AG09319 (cell line): ENCODE measurements at places on chromosomes 4 and X.

DNA sequence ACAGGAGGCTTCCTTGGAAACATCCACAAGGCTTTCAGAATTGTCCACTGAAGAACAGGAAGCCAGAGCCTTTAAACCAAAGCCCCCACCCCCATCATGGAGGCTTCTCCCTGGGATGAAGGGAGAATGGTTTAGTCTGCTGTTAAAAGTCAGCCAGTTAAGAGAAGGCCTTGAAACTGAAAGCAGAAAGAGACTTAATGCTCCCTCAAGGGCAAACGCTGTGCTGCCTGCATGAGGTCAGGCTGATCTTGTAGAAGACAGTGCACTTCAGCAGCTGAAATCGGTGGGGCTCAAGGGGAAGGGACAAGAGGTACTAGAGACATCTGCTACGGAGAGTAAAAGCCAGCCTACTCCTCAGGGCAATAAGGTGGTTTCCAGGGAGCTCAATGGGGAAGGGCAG is 69.0 kb downstream of the HPRT1 start:
- no peak for DNase-seq

DNA sequence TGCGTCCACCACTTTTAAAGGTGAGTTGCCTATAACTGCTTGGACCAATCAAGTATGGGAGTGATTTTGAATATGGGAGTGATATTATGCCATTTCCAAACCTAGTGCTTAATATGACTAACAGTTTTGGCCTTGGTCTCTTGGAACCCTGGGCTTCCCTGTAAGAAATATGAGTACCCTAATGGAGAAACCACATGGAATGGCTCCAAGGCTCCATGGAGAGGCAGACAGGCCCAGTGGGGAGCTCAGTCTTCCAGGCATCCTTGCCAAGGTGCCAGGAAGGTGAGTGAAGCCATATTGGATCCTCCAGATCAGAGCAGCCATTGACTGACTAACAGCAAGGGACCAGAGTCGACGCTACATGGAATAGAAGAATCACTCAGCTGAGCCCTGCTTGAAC is 53.2 kb downstream of the MAML3 start:
- no peak for DNase-seq

DNA sequence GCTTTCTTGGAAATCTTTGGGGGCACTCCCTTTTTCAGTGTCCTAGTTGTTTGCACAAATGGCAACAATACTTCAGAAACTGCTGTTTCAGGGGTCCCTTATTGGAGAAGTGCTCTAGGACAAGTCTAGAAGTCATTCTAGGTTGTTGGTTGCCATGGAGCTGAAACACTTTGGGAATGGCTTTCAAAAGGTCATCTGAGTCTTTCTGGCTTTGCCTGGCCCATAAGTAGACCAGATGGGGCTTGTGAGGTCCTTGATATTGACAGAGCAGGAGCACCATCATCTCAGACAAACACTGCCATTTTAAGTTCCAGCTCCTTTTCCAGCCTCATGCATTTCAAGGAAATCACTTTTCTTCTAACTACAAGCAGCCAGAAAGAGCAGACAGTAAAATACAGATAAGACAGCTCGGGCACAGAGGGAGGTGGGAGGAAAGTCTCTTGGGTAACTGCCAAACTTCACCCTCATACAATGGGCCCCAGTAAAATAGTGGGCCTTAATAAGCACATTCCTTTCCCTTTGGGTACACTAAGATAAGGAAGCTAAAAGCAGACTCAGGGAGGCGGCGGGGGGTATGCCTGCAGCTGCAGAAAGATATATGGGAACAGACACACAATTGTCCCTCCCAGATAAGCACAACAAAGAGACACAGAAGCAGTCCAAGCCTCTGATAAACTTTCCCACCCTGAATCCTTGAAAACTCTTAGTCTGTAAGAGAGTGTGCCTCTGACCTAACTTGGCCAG is 8.5 kb upstream of the NXF3 start:
- no peak for DNase-seq

DNA sequence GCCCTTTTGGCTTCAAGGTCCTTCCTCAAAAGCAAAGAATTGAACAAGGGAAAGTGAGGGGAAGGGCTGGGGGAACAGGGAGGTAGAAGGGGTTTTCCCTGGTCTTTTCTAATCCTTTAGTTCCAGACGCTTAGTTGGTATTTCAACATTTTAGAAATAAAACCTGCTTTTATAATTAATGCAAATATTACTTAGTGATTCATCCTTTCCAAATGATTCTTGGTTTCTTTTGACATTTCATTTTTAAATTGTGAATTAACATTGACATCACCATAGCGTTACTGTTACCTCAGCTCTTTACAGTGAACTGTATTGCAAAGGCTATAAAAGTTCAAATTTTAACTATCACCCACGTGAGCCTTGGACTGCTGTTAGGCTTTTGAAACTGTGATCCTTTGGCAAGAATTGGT is 20.9 kb downstream of the NFKB1 start:
- DNase-seq: no peak

- no peak for DNase-seq
Observed at GRCh38 chr4:170698334-170698733, 608.6 kb upstream of the AADAT start.

GRCh38 chr4:135316266-135316779 is 1114.7 kb upstream of the PABPC4L start:
- DNase-seq: no peak

DNA sequence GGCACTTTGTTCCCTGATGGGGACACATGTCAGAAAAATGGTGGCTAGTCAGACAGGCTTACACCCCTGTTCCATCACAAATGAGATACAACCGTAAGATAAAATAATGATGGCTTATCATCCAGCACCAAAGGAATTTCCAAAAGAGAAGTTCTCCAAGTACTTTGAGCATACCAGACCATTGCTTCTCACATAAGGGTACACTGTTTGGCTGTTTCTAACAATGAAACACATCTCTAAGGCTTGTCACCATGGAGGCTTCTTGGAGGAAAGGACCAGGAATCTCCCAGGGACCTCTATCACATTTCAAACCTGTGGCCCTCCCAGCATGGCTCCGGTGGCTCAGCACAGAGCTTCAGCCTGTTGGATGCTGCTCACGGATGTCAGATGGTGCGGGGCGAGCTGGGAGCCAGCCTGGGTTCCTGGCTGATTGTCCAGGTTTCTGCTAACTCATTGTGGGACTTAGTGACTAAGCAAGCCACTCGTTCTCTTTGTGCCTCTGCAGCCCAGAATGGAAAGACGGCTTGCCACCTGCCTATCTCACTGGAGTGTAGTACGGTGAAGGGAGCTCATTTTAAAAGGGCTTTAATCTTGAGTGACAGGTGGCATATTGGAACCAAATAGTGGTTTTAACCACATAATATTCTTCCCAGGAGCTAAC is 54.5 kb downstream of the FHDC1 start:
- no peak for DNase-seq

- DNase-seq: no peak
Observed at GRCh38 chr4:121574618-121575017, 122.2 kb downstream of the ANXA5 start.

GRCh38 chr4:174260099-174260498 is 23.4 kb downstream of the FBXO8 start:
- no peak for DNase-seq

DNA sequence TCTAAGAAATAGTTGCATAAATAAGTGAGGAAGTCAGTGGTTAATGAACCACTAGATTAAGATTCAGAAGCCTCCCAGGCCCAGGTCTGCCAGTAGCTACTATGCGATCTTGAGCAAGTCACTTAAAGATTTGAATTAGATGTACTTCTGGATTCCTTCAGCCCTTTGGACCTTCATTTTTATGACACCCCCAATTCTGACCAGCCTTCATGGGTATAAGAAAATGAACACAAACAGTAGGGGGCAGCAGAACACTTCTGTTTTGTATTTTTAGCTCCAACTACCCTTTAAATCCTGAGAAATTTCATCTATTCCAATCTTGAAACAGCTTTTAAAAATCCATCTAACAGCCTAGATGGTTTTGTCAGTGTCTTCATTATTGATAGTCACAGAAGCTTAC is 19.0 kb downstream of the TMEM47 start:
- no peak for DNase-seq

DNA sequence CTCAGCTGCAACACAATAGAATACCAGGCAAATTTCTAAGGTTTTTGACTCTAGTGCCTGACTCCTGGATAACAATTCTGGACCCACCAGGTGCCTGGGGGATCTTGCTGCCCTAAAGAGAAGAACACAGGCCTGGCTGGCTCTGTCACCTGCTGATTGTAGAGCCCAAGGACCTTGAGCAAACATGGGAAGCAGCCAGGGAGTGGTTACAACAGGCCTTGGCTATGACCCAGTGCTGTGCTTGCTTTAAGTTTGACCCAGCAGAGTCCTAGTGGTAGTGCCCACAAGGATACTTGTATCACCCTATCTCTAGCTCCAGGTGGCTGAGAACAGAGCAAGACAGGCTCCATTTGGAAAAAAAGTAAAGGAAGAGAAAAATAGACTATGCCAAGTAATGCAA is 176.8 kb upstream of the DCAF12L2 start:
- no peak for DNase-seq

GRCh38 chrX:153488231-153488914 is 6.4 kb upstream of the BGN start:
- DNase-seq: no peak
